ENCODE measurements at places on chromosomes 7 and 10.
A peak's percentile ranks its signal among the peaks of the same experiment; 100 is the strongest.

GRCh38 chr10:6813856-6814255 lies 233.8 kb upstream of the PRKCQ start:
- no peak for DNase-seq

- no peak for DNase-seq
These were observed 18.7 kb downstream of the MGAM2 start for GRCh38 chr7:142130267-142130666.

- DNase-seq: no peak
These were observed 14.8 kb downstream of the KIF5B start for GRCh38 chr10:32041290-32042028.

DNA sequence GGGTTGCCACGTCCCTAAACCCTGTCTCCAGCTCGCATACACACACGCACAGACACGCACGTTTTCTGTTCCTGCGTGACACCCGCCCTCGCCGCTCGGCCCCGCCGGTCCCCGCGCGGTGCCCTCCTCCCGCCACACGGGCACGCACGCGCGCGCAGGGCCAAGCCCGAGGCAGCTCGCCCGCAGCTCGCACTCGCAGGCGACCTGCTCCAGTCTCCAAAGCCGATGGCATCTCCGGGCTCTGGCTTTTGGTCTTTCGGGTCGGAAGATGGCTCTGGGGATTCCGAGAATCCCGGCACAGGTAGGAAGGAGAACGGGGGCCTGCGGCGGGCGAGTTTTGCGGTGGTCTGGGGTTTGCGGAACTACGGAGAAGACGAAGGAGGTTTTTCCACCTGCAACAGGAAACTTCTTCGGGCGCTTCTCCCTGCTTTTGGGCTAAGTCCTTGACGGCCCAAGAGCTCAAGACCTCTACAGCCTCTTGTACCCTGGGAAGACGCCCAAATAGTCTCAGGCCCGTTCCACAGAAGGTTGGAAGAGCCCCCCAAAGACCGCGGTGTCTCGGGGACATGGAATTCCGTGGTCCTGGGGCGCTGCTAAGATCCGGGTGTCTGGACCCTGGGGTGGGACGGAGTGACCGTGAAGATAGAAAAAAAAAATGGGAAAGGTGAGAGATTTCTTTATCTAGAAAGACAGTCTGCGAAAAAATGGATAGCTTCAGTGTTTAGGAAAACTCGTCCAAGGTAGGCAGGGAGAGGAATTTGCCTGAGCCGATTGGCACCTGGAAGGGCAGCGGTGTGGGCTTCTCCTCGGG lies at the start of gene GAD2:
GAD2 (plus strand) TSS at position 190 of the 811 bp plus-strand sequence; CDS start at position 226, 36 bp downstream.
- no peak for DNase-seq

DNA sequence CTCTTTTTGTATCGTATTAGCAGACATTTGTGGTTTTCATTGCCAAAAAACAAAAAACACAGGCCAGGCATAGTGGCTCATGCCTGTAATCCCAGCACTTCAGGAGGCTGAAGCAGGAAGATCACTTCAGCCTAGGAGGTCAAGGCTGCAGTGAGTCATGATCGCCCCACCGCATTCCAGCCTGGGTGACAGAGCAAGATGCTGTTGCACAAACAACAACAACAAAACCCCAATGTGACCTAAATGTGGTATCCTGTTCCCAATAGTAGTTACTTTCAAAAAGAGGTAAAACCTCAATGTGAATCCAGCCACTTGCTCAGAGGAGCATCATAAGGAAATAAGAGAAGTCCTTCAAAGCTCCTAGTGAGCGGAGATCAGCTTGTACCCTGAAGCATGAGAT lies 45.8 kb upstream of the SKAP2 start:
- no peak for DNase-seq

DNA sequence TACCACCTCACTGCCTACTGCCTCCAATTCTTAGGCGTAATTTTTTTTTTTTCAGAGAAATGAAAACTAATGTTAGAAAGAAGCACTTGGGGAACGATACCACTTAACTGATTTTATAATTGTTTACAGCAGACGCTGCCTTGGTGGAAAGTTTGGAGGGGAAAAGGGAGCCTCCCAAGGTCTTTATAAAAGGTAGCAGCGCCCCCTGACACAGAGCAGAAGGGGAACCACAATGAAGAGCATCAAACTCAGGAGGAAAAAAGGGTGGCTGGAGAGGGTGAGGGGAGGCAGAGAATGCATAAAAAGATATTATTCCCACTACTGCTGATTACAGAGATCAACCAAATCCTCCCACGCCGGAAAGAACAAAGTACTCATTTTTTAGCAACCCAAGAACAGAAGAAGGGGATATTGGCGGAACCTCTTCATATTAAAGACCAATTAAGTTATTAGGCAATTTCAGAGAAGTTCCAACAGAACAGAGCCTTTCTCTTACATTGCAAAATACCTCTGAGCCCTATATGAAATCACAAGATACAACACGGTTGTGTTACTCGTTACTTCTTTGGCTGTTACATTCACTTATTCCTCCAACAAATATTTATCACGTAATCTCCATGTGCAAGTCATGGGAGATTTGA lies 135.8 kb downstream of the TEX36 start:
- no peak for DNase-seq

GRCh38 chr7:117411539-117411938 lies 15.8 kb downstream of the ASZ1 start:
- no peak for DNase-seq

- DNase-seq: peak; percentile 82
These were observed 193.8 kb upstream of the ADO start for GRCh38 chr10:62610649-62611229.

DNA sequence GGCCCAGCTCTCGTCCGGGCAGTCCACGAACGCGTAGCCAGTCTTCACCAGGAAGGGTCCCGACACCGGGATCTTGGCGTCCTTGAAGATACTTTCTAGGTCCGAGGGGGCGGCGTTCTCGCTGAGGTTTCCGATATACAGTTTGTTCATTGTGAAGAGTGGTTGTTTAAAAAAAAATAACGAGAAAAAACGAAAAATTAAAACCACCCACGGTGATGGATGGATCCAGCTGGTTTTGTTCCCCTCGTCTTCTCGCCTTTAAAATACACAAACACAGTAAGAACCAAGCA lies 385 bp downstream of the IGF2BP3 start:
- DNase-seq: no peak

DNA sequence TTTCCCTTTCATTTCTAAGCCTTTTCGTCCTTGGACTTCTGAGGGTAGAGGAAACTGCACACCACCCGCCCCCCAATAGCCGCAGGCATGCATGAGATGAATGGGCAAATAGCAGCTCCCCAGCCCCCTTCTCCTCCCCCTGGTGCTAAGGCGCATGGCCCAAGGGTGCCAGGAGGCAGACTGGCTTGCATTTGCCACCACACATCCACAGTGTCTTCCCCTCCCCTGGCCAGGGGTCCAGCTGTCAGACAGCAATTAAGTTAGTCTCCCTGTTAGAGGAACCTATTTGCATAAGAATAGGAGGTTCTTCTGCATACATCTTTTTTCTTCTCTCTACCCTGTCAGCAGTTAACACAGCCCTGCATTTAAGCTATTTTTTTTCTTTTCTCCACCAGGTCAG lies 20.2 kb downstream of the TOMM7 start:
- no peak for DNase-seq

DNA sequence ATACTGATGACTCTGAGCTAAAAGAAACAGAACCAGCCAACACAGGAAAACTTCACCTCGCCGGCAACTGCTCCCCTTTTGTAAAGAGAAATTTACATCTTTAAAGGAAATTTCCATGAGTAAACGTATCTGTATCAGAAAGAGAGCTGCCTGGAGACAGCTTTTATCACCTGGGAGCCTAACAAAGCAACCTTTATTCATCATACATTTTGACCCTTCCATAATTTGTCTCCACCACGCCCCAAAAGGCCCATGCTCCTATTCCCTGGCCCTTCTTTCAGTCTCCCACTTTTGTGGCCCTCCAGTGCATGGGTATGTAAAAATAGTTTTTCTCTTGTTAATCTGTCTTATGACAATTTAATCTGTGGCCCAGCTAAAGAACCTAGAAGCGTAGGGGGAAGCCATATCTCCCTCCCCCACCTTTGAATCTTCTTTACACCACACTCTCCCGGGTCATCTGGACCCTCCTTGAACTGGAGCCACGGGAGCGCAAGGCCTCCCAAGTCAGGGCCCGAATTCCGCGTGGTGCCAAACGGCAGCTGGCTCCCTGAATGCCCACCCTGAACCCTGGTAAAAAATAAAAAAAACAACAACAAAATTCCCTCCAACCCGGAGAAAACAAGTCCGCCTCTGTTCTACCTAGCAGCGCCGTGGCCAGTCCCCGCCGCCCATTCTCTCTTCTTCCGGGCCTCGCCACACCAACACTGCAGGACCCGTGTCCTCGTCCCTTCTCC lies 15.4 kb upstream of the FKBP9 start:
- DNase-seq: no peak

DNA sequence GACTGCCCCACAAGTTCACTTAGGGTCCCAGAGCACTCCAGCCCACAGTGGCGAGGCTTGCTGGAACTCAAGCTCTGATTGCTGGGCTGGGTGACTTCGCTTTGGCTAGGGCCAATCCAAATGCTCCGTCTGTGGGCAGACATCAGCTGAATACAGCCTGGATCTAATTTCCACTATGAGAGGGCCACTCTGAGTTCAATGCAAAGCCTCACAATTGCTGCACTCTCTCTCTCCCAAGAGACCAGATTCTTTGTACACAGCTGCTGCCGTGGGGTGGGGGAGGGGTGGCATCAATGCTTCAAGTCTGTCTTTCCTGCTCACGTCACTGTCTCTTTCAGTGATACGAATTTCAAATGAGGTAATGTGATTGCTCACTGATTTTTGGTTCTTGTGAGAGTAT lies 47.3 kb upstream of the BPGM start:
- no peak for DNase-seq

Measured in CD4-positive, alpha-beta T cell treated with Interleukin-12 subunit alpha and Interleukin-12 subunit beta, for 1 hour (primary cell).